ENCODE measurements at places on chromosomes 6 and 20.
A peak's percentile ranks its signal among the peaks of the same experiment; 100 is the strongest.

DNA sequence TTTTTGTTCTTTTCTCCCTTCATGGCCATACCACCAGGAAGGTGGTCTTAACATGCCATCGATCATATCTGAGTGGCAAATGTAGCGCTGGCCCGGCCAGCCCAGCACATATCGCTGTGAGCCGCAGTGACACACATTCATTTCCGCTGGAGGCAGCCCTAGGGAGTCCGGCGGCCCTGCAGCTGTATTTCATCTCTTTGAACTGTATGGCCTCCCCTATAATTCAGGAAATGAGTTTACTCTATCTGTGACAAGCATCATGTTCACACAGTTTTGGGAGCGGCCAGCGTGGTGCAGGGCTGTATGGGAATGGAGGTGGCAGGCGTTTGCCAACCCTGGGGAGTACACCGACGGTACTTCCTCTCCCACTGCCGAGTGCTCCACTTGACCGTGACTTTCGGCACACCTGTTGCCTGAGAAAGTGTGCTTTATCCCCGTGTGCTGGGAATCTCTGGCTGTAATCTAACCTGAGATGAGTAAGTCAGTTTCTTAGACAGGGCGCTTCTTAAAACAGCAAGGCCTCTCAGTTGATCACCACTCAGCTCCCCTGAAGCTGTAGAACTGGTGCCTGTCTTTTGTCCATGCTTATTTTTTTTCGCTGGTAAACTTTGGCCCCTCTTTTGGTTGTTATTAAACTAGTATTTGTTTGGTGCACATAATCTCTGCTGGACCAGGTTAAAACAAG, 257.1 kb upstream of the TAB2 start:
- DNase-seq = no peak

DNA sequence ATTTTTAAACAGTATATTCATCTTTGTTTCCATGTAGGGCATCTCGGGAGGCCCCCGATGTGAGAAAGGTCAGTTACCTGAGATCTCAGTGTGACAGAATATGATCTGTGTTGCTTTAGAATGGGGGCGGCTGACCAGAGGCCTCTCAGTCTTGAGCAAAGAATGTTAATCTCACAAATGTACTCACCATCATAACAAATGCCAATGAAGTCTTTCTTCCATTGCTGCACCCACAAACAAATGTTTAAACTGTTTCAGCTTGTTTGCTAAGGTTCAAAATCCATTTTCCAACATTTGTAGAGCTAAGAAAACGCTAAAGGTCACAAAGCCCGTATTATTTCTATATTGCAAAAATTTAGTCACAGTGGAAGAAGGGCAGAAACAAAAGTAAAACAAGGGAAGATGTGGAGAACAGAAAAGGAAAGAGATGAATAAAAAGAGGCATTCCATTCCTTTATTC, 31.8 kb downstream of the ELOVL2 start:
- no peak for DNase-seq

DNA sequence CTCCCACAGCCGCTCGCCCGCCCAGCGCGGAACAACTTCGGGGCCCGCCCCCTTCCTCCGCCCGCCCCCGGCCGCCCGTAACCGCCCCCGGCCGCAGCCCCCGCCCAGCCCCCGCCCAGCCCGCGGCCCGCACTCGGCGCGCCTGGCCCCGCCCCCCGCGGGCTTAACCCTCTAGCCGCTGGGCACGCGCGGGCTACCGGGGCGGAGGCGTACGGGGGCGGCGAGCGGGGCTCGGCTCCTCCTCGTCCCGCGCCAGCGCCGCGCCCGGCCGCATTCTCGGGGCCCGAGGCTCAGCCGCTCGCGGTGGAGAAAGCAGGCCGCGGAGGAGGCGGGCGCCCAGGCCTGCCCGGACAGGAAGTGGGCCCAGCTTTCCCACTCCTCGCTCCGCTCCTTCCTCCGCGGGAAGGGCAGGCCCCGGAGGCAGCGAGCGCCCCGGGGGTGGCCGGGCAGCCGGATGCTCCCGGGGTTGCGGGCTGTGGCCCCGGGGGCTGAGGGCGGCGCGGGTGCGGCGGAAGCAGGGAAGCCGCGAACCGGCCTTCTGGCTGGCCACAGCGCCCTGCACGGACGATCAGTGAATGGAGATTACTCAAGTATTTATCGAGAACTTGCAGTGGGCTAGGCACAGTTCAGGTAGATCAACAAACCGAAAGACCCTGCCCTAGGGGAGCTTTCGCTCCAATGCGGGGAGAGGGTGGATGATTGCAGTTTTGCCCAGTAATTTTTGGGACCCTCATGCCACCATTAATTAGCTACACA, at the start of gene TRAM2:
Gene TRAM2, minus strand, starts transcription at position 39 of the 756 bp plus-strand sequence. CDS start 145 bp downstream, outside the sequence.
- DNase-seq = peak; percentile 65

DNA sequence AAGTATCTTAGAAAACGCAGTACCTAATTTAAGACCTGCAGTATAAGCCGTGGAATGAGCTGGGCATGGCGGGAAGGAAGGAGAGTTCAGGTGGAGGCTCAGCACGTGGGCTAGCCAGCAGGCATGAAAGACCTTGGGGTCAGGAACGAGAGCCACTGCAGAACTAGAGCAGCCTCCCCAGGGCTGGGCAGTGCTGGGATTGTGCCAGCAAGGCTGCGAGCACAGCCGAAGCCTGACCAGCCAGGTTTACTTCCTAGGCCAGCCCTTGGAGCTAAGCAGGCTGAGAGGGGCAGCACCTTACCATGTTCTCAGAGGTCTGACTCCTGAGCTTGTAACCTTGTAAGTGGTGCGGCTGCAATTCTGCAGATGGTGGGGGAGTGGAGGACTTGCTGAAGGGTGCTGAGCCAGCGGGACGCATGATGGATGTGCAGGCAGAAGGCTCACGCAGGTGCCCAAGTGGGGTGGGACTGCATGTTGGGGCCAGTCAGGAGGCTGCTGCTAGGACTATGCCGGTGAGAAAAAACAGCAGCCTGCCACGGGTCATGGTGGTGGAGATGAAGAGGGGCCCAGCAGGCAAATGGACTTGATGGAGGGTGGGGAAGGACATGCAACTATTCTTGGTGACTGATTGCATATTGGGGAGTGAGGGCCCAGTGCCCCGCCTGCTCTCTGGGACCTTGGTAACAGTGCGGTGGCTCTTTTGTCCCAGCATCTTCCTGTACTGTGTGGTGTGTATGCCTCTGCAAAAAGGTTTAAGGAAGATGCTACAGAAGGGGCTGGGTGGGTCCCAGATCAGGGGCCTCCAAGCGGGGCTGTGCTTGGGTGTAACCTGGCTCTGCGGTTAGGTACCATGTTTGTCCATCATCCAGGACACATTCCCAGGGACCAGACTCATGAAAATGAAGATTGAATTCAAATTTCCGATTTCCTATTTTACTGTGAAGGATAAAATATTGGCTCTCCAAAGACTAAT, 37.6 kb upstream of the IRF4 start:
- no peak for DNase-seq

GRCh38 chr6:33700391-33701050, 11.0 kb downstream of the UQCC2 start:
- peak; percentile 55 for DNase-seq

DNA sequence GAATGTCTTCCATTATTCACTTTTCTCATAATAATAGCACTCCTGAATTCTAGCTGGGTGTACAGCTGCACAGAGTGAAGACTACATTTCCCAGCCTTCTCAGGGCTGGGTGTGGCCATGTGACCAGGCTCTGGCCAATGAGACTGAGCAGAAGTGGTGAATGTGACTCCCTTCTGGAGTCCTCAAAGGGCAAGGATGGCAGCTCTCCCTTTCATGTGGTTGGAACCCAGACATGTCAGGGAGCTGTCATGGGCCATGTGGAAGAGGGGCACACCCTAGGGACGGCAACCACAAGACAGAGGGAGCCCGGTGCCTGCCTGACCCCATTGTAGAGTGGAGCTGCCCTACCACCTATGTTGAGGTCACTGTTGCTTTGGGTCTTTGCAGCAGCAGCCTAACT, 312.8 kb upstream of the SULF2 start:
- DNase-seq = no peak

DNA sequence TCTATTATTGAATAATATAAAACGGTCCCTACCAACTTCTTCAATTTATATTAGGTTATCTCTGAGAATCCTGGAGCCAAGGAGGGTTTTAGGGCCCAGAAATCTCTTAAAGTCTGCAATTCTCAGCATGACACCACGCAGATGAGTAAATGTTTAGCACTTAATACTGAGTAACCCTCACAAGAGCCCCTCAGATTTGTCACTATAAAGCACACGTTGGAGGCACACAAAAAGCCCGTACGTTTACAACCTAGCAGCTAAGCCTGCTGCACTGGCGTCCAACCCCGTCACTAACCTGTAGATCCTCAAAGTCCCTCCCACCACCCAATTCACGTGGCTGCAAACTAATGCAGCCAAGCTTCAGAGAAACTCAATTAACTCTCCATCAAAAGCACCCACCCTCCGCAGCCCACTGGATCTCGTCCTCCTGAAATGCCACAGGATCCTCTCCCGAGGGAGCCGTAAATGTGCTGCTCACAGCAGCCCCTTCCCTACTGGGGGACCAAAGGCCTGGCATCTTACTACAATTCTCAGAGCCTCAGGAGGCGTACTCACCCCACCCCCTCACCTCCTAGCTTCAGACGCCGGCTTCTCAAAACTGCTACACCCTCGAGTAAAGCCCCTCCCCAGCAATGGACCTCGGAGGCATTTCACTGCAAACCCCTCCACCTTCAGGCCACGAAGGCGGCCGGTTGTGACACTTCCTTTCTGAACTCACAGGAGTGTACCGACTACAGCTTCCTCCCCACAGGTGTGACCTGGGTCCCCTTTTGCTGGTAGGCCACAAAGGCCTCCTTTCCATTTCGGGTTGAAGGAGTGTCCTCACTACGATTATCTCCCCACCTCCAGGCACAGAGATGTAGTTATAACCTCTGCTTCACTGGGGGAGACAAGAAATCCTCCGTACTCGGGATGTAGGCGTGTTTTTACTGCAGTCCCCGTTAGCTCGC, 909 bp downstream of the CPNE1 start:
- peak; percentile 41 for DNase-seq

DNA sequence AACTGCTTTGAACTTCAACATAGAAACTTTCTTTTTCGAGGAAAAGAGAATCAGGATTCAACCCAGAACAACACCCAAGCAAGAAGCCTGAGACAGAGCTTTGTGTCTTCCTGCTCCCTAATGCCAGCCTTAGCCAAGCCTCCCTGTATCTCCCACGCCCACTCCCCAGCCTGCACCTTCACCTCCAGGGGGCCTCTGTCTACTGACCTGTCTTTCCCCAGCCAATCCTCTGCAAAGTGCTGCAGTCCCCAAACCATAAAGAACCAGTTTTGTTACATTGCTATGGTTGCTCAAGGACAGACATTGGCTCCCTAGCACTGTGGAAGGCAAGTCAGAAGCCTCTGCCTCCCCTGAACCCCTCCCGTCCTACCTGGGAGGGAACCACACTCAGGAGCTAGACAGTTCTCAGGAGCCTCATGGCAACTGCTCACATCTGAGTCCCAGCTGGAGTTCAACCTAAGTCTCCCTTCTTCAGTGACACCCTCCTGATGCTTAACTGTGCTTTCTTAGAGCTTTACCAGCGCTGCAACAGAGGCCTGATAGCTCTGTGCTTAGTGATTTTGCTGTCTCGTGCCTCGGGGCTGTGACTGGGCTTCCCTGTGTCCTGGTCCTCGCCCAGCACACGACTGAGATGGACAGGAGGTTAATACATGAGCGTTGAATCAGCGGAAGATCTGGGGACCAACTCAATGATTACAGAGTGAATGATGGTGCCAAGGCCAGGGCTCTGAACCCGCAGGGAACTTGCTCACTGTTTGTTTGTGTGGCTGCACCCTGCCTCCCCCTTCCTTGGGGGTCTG, 101.5 kb upstream of the DUSP22 start:
- DNase-seq = no peak

DNA sequence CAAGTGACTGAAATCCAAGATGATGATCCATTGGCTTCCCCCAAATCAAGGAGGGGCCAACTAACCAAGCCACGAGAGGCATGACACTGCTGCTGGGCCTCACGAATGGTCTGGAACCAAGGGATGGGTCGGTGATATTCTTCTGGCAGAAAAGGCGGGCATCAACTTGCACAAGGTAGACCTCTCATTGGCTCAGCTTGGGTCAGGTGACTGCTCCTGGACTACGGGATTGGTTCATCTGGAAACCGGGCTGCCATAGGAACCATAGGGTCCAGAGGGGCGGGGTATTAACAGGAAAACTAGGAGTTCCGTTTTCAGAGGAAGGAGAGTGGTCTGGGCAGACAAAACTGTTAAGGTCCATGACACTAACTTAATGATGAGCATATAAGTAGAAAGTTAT, 100.9 kb downstream of the TFAP2C start:
- DNase-seq = no peak

DNA sequence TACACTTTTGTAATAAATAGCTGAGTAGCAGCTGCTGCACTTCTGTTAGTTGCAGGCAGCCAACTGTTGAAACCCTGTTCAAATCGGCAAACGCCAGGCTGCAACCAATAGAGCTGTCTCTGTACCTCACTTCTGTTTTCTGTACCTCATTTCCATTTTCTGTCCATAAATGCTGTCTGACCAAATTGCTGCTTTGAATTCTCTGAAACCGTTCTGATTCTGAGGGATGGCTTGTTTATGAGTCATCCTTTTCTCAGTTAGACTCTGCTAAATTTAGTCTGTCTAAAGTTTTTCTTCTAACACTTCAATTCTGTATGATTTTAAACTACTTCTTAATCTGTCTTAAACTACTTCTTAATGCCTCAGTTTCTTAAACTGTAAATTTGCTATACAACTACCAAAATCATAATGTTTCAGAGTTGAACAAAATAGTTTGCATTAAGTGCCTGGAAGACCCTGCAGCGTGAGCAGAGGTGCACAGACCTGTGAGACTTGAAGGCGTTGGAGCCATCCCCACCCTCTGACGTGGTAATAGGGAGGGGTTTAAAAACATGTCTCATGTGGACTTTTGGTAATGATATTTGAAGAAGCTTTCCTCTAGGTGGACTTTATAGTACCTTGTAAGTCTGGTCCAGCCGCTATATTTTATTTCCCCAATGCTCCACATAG, 9.6 kb downstream of the BTNL2 start:
- no peak for DNase-seq

DNA sequence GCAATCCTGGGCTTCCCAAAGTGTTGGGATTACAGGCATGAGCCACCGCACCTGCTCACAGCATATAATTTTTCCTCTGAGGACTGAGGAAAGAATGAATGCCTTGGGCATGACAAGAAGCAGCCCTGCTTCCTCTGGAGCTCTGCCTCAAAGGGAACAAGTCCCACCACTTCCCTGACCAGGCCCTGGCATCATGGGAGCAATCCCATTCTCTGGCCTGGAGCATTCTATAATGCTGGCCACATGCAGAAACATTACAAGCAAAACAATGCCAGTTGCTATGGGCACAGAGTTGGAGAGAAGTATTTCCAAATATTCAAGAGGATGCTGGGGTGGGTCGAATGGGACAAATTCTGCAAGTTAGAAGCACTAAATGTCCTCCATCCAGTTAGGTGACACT, 41.5 kb upstream of the ARMH2 start:
- no peak for DNase-seq

DNA sequence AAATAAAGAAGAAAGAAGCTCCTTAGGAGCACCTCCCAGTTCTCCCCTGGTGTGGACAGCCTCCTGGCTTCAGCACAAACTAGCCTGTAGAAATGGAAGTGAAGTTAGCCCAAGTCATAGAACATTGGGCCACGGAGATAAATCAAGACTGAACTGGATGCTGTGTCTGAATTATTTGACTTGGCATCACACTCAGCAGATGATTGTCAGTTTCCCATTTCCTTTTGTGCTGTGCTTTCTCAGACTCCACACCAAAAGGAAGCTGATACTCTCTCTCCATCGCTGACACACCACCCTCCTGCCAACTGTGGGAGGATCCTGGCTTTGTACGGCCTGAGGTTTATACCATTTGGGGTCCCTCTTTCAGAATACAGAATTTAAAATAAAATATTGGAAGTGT, 209.8 kb downstream of the TFAP2A start:
- no peak for DNase-seq

- DNase-seq = no peak
Measured at GRCh38 chr6:129667034-129667433, 42.9 kb downstream of the ARHGAP18 start.

Data from stimulated activated CD4-positive, alpha-beta T cell treated with anti-CD3 and anti-CD28 coated beads, Interleukin-15, amount 100 ng/mL, for 1 hour (primary cell).